ENCODE measurements at places on chromosomes 11 and 22.

DNA sequence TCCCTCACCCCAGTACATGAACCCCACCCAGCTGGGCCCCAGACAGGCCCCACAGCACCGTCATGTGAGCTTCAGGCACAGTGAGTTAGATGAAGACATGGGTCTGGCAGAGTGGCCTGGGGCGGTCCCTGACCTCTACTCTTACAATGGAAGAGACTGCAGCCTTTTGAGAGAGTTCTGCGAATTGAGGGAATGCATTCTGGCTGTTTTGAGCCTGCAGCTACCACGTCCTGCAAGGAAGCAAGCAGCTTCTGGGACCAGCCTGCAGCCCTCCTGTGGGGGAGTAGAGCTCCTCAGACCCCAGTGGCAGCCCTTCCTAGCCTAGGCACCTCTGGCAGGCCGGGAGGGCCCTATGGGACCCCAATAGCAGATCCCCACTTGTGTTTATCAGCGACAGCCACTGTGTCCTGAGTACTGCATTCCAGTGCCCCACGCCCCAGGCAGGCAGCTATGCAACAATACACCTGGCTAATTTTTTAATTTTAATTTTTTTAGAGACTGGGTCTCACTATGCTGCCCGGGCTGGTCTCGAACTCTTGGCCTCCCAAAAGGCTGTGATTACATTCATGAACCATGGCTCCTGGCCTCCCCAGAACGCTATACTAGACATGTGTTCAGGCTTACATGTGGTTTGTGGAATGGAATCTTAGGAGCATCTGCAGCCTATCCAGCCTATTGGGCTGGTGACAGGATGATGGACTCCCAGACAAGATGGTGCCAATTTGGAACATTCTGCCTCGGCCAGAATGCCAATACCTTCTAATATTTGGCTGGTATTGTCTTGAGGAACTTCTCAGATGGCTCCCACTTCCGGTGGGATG is 717 bp upstream of the SLC7A4 start:
- no peak for DNase-seq
- H3K27me3 ChIP-seq, result peaks cover 9% of the 10 kb centered on the region
- no peak overlapping the region for H3K4me3 ChIP-seq
- no peaks in the 10 kb centered on the region for H3K36me3 ChIP-seq
- H3K4me1 ChIP-seq, result no peaks in the 10 kb centered on the region

DNA sequence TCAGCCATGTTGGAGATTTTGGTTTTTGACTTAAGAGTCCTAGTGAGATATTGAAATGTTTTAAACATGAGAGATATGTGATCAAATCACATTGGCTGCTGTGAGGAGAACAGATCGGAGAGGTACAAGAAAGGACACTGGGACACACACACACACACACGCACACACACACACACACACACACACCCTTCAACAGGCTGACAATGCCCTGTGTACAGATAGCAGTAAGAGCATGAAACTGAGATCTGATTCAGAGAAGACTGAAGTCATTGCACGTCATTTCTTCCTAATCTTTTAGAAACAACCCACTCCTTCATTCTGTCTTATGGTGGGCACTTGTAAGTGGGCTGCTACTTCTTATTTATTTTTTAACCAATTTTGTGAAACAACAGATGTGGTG is 200.5 kb upstream of the E2F8 start:
- no peaks in the 10 kb centered on the region for H3K27me3 ChIP-seq
- no peak for DNase-seq
- H3K36me3 ChIP-seq, result no peaks in the 10 kb centered on the region
- no peak overlapping the region for H3K27ac ChIP-seq
- no peak overlapping the region for H3K4me3 ChIP-seq

DNA sequence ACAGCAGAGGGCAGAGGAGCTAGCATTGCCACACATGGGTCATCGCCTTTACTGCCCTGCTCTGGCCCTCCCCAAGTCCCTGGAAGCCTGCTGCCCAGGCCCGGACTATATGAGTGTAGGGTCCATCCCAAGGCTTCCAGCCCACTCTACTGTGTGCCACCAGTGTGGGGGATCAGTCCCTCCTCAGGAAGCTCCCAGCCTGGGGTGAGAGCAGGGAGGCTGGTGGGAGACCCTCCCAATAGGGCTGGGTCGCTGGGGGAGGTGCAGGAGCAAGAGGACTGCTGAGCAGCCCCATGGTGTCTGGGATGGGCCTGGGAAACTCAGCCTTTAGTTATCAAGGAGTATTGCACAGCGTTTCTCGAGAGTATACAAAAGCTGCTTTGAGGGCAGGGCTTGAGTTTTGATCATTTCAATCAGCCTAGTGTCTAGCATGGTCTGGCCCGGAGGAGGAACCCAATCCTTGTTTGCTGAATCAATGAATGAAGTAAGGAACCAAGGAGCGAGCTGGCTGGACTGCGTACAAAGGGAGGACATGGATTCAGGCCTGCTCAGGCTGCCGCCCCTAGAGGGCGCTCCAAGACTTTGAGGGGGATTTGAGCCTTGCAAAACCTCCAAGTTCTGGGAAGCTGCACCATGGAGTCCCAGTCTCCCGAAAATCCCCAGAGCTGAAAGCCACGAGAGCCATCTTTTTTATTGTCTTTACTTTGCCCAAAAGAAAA is 89.0 kb upstream of the PARVA start:
- H3K4me3 ChIP-seq, result no peak overlapping the region
- no peaks in the 10 kb centered on the region for H3K27me3 ChIP-seq
- no peaks in the 10 kb centered on the region for H3K36me3 ChIP-seq
- DNase-seq, result peak; percentile 82
- H3K4me1 ChIP-seq, result no peaks in the 10 kb centered on the region

- H3K27me3 ChIP-seq, result no peaks in the 10 kb centered on the region
- no peak for DNase-seq
- H3K4me3 ChIP-seq, result no peak overlapping the region
- peaks cover 45% of the 10 kb centered on the region for H3K36me3 ChIP-seq
- no peaks in the 10 kb centered on the region for H3K4me1 ChIP-seq
- no peak overlapping the region for H3K27ac ChIP-seq
Observed at GRCh38 chr11:68798221-68798813, 43.4 kb downstream of the CPT1A start.

DNA sequence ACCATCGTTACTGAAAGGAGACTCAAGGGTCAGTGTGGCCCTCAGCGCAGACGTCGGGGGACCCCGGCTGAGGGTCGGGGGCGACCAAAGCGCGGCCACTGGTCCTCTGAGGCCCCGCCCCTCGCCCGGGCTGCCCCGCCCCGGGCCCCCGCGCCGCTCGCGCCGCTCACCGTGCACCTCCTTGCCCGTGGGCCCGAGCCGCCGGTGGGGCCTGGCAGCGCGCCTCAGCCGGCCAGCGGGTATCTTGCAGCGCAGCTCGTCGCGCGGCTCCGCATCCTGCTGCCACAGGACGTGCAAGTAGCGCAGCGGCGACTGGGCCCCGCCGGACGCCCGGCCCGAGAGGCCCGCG is 419 bp downstream of the ANKRD54 start:
- no peaks in the 10 kb centered on the region for H3K27me3 ChIP-seq
- H3K27ac ChIP-seq, result peak overlapping the region; percentile 85
- peaks cover 4% of the 10 kb centered on the region for H3K36me3 ChIP-seq
- H3K4me1 ChIP-seq, result peaks cover 6% of the 10 kb centered on the region

DNA sequence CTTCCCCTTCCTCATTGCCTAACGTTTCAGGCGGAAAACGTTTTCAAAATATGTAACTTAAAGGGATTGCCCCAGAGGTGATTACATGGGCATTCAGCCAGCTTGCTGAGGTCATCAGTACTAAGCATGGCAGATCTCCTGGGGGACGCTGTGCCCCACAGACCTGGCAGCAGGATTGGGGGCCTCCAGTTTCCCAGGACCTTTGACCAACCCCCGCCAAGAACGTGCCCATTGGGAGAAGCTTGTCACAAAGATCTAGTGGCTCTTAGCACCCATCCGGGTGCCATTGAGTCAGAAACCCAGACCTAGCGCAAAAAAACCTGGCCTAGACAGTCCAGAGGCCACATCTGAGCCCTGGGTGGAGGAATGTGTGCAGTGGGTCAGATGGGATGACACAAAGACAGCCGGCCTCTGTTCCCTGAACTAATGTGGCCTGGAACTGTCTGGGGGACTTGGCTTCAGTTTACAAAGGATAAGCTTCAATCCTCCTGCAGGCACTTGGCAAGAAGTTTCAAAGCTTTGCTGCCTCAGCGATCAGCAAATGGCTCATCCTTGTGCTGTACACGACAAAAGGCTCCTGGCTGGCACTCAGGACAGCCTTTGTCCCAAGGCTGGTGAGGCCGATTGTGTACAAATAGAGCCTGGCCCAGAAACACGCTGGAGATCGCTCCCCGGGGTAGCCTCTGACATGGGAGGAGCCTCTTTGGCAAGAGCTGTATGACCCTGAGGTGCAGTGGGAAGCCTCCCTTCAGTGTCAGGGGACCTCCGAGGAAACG is 9.5 kb downstream of the C1QTNF6 start:
- H3K27ac ChIP-seq, result no peak overlapping the region
- peaks cover 19% of the 10 kb centered on the region for H3K4me1 ChIP-seq
- H3K27me3 ChIP-seq, result no peaks in the 10 kb centered on the region
- no peak overlapping the region for H3K4me3 ChIP-seq
- peak; percentile 78 for DNase-seq

GRCh38 chr11:76071090-76071489 is 135.2 kb downstream of the WNT11 start:
- no peak for DNase-seq
- H3K36me3 ChIP-seq, result no peaks in the 10 kb centered on the region
- H3K27ac ChIP-seq, result no peak overlapping the region

DNA sequence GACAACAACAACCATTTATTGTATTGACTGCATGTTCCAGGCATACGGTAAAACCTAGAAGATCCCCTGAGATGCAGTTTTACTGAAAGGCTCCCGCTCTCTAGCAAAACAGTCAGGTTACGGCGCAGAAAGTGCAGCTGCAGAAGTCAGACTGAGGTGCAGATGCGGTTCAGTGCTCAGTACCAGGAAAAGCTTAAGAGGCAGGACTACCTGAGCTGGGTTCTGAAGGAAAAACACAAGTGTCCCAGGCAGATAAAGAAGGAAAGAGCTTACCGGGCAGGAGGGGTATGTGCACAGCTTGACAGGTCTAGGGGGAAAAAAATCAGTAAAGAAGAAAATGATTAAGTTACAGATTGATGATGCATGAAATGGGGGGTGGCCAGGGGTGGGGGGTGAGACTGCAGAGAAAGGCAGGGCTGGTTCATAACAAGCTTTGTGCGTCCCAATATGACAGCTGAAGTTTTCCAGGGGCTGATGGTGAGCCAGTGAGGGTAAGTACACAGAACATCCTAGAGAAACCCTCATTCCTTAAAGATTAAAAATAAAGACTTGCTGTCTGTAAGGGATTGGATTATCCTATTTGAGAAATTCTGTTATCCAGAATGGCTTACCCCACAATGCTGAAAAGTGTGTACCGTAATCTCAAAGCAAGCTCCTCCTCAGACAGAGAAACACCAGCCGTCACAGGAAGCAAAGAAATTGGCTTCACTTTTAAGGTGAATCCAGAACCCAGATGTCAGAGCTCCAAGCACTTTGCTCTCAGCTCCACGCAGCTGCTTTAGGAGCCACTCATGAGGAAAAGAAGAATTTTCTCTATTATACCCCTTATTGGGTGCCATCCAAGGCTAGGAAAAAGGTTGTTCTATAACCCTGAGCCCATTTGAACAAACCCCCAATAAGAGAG is 11.9 kb downstream of the LARGE1 start:
- no peak for DNase-seq
- H3K4me1 ChIP-seq, result peaks cover 25% of the 10 kb centered on the region
- no peaks in the 10 kb centered on the region for H3K36me3 ChIP-seq
- H3K27me3 ChIP-seq, result no peaks in the 10 kb centered on the region
- peak overlapping the region; percentile 55 for H3K27ac ChIP-seq

- H3K36me3 ChIP-seq, result no peaks in the 10 kb centered on the region
- no peaks in the 10 kb centered on the region for H3K4me1 ChIP-seq
- H3K27ac ChIP-seq, result no peak overlapping the region
- DNase-seq, result no peak
Observed at GRCh38 chr11:105884436-105884835, 137.6 kb downstream of the MSANTD4 start.

GRCh38 chr11:73951797-73952196 is 971 bp downstream of the DNAJB13 start:
- no peaks in the 10 kb centered on the region for H3K4me1 ChIP-seq
- no peaks in the 10 kb centered on the region for H3K36me3 ChIP-seq
- no peak overlapping the region for H3K27ac ChIP-seq
- peaks cover 7% of the 10 kb centered on the region for H3K27me3 ChIP-seq
- no peak for DNase-seq
- H3K4me3 ChIP-seq, result no peak overlapping the region

GRCh38 chr22:32494971-32495370 is 20.4 kb downstream of the FBXO7 start:
- H3K4me3 ChIP-seq, result no peak overlapping the region
- H3K36me3 ChIP-seq, result peaks cover 37% of the 10 kb centered on the region
- no peaks in the 10 kb centered on the region for H3K4me1 ChIP-seq
- DNase-seq, result no peak
- H3K27ac ChIP-seq, result no peak overlapping the region

DNA sequence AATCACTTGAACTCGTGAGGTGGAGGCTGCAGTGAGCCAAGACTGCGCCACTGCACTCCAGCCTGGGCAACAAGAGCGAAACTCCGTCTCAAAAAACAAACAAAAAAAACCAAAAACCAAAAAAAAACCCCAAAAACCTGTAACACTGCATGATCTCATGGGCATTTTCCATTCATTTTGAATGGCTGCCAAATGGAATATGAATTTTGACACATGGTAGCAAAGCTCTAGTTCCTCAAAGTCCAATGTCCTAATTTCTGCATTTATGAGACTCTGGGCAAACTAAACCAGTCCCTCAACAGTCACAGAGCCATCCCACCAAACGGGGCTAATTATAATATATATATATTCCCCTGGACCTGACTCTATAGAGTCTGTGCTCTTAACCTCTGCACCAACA is 61.8 kb downstream of the SGSM3 start:
- no peak overlapping the region for H3K4me3 ChIP-seq
- no peaks in the 10 kb centered on the region for H3K36me3 ChIP-seq
- no peak overlapping the region for H3K27ac ChIP-seq
- no peak for DNase-seq
- no peaks in the 10 kb centered on the region for H3K27me3 ChIP-seq
- H3K4me1 ChIP-seq, result peaks cover 2% of the 10 kb centered on the region

- peak; percentile 49 for DNase-seq
- H3K27me3 ChIP-seq, result no peaks in the 10 kb centered on the region
- H3K27ac ChIP-seq, result peak overlapping the region; percentile 24
- no peaks in the 10 kb centered on the region for H3K4me1 ChIP-seq
- no peak overlapping the region for H3K4me3 ChIP-seq
- H3K36me3 ChIP-seq, result peaks cover 6% of the 10 kb centered on the region
Observed at GRCh38 chr11:70281156-70281609, 10.7 kb downstream of the PPFIA1 start.

DNA sequence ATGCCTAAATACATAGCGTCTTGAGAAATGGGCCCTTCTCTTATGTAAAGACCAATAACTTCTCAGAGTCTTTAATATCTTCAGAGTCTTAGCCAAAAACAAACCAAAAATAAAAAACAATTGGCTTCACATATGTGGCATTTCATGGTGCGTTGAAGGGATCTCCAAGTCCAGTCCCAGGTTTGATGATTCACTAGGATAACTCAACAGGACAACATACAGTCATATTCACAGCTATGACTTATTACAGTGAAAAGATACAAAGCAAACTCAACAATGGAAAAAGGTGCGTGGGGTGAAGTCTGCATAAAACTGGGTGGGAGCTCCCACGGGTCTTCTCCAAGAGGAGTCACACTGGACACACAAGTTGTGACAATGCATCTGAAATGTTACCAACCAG is 12.6 kb downstream of the SYTL2 start:
- DNase-seq, result no peak
- H3K27ac ChIP-seq, result no peak overlapping the region
- H3K27me3 ChIP-seq, result no peaks in the 10 kb centered on the region
- no peaks in the 10 kb centered on the region for H3K4me1 ChIP-seq
- no peaks in the 10 kb centered on the region for H3K36me3 ChIP-seq

GRCh38 chr11:73787643-73788558 is at the start of gene MRPL48:
Gene MRPL48, plus strand, starts transcription at chr11:73787874. Its CDS starts 98 bp downstream, at chr11:73787972.
- peak; percentile 91 for DNase-seq
- no peaks in the 10 kb centered on the region for H3K4me1 ChIP-seq
- H3K27ac ChIP-seq, result peak within 1 kb of the TSS; percentile 97
- peak within 1 kb of the TSS; percentile 84 for H3K4me3 ChIP-seq
